ENCODE measurements at places on chromosomes 2 and 18.

GRCh38 chr2:126653109-126653508, 2.8 kb upstream of the GYPC start:
- DNase-seq, result no peak

DNA sequence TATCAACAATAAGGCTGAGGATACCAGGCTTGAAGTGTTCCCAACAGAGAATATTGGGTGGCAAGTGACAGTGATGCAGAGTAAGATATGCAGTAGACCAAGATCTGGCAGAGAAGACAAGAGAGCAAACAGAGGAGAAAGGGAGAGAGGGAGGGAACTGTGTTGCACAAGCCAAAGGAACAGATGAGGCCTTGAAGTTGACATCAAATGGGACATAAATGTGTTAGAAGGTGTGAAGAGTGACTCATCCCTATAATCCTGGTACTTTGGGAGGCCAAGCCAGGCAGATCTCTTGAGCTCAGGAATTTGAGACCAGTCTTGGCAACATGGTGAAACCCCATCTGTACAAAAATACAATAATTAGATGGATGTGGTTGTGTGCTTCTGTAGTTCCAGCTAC, 342.9 kb downstream of the PARD3B start:
- no peak for DNase-seq

- DNase-seq, result no peak
Observed at GRCh38 chr2:136023416-136023815, 38.0 kb upstream of the DARS1 start.

DNA sequence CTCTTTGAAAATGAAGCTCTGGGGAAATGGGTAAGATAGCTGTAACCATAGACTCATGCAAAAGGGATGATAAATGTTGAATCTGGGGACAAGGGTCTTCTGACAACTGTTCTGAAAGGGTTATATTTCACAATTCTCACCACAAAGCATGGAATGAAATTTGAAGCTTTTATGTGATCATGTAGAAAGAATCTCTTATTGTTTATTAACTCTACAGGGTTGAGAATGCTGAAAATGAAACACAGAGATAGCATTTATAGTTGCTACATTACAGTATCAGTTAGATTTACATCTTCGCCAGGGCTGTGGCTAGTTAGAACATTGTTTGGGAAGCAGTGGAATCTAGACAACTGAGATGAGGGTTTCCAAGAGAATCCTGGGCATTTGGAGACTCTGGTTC, 97.4 kb upstream of the LHCGR start:
- DNase-seq, result no peak

DNA sequence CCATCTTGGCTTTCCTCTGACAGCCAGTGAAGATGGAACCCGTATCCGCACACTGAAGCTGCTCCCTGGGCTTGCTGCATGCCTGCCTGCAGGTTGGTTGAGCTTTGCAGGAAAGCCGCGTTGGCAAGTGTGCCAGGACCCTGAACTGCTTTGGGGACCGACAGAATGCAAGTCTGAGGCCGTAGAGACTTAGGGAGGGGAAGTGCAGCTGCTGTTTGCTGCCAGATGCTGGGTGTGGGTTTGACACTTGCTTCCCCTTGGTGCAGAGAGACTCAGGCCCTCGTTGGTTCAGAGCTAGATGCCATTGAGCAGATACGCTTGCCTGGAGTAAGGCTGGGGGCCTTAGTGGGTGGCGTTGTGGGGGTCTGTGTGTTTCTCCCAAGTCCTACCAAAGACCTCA, 13.1 kb upstream of the PHLPP1 start:
- no peak for DNase-seq

- no peak for DNase-seq
Observed at GRCh38 chr2:155525199-155525598, 807.3 kb downstream of the NR4A2 start.

Measured in midbrain (tissue), 1 donor.